ENCODE measurements at places on chromosomes 11 and 22.

DNA sequence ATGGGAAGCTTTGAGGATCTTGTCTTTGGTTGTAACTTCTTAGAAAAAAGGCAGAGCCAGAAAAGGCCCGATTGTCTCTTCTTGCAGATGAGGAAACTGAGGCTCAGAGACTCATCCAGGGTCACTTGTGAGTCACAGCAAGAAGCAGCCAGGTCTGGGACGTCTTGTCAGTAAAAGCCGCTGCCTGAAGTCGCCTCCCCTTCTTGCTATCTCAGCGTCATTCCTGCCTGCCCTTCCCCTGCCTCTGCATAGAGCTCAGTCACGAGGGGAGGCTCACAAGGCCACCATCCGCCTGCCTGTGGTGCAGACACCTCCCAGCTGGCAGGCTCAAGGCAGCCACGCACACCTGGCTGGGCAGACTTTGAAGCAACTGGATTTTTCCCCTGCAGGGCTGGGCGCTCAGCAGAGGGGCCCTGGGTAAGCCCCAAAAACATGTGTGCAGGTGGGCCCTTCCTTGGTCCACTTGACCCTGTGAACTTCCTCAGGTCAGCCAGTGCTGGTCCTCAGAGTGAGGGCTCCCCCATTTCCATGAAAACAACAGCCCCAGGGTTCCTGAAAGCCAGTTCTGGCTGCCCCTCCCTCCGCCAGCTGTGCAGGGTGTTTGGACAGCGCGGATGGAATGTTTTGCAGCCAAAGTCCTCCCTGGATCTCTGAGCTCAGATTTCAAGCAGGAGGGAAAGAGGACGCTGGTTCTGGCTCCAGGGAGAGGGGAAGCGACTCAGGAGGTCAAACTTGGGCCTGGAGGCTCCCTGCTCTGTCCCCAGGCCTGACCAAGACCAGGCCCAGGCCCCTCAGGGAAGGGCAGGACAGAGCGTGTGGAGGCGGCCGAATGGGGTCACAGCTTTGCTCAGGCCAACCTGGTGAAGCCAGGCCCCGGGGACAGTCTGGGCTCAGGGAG lies 6.0 kb upstream of the RAB3IL1 start:
- DNase-seq: no peak

- DNase-seq: no peak
Observed at GRCh38 chr11:134746609-134747008, 334.6 kb upstream of the B3GAT1 start.

GRCh38 chr11:102615894-102616432 lies 9.2 kb downstream of the MMP20 start:
- DNase-seq: no peak

DNA sequence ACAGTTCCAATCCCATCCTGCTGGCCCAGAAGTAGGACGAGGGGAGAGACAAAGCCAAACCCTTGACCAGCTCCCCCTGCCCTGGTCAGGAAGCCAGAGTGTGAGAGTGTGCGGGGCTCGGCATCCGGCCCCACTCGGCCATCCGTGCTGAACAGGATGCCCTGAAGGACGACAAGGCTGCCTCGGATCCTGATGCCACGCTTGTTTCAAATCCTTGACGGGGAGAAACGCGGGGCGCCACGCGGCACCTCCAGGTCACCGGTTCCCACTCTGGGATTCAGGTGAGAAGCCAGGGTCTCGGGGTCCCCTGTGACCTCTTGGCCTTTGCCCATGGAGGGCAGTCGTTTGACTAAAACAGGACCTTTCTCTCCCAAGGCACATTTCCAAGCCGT lies 167.8 kb downstream of the BRD1 start:
- DNase-seq: no peak

DNA sequence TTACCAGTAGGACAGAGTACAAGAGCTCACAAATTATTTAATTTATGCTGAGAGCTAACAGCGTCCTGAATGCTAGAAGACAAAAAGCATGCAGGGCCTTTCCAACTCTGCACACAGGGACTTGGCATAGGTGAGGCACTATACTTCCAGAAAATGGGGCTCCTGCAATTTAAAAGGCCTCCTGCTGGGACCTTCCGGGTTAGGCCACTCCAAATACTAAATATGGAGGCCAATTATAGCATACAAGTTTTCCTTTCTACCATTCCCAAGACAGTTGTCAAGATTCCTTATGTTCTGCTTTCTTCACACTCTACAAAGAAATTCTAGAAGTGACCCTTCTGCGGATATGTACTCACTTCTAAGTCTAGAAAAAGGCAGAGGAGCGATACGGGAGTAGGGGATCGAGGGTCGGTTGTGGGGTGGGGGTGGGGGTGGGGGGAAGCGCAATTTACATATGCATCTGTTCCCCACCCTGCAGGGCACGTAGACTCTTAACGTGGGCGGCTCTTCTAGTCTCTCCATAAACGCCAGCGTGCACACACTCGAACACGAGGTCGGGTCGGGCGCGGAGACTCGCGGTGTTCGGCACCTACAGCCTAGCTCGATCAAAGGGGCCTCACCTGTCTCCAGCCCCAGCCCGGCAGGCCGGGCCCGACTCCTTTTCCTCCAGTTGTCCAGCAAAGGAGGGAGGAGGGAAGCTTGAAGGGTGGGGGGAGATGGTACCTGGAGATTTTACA lies 728 bp downstream of the DCUN1D5 start:
- DNase-seq: no peak

- DNase-seq: no peak
Observed at GRCh38 chr11:6568191-6568918, 35.1 kb downstream of the RRP8 start.

GRCh38 chr22:32571761-32572160 lies 97.2 kb downstream of the FBXO7 start:
- DNase-seq: no peak

DNA sequence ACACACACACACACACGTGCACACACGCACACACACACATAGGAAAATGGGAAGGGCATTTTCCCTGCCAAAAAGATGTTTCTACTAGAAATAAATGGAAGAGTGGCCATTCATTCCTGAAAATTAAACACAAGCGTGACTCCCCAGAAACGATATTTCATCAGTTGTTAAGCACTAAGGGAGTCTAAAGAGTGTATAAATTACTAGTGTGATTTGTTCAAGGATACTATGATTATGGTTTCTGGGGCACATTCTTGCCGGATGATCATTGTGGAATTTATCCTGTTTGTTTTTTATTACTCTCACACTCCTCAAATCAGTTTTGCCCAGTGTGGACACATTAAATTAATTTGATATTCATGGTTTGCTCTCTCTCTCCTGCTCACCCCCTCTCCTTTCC lies 16.4 kb upstream of the AMOTL1 start:
- no peak for DNase-seq

DNA sequence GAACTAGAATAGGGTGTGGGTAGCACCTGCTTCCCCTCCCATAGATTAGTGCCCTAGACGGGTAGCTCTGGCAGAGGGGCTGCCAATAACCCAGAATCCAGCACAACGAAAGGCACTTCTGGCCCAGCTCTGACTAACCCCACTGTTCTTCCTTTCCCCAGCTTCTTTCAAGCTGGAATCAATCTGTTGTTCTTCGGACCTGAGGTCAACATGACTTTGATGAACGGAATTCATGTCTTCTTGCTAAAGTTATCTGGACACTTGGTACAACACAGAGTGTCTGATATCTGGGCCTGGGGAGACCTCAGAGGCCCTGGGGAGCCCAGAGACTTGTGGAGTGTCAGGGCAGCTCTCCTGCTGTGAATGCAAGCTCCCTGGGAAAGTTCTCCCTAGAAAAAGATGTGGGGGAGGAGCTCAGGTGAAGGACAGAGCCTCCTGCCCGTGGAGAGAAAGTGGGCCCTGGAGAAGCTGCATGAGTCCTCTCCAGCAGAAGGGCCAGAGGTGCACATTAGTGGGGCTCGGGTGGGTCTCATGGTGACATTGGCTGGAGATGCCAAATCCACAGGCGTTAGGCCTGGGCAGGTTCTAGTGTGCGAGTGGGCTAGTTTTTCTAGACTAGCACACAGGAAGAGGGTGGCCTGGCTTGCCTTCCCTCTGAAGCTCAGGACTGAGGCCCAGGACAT lies 6.3 kb downstream of the KCNJ11 start:
- DNase-seq: no peak

DNA sequence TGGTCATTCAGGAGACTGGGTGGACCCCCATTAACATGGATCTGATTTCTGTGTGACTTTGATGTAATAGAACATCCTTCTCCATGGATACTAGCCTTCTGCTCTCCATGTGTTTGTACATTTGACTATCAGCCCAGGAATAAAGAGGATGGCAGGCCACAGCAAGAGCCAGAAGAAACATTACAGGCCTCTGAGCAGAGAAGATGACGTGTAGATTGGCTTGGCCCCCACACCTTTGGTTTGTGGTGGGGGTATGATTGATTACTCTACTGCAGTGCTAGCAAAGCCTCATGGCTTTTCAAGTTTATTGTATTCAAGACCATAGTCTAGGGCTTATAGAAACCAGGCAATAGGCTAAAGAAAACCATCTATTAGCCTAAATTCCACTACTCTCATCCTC lies 77.0 kb downstream of the GRAMD1B start:
- DNase-seq: no peak

- DNase-seq: no peak
Observed at GRCh38 chr11:27174021-27174420, 133.4 kb downstream of the BBOX1 start.

DNA sequence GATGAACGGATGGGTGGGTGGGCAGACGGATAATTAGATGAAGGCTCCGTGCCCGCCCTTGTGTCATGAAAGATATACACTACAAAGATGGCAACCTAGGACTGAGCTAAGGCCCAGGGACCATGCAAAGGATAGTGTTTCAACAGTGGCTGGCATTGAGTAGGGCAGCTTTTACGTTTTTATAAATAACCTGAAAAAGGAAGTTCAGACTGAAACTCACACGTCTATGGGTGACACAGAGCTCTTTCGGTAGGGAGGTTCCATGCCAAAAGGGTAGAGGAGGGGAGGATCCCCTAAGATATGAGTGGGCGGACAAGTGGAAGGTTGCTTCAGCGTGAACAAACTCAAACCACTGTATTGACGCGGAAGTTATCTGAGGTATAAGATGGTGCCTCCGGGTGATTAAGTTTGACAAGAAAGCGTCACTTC lies 90.5 kb downstream of the UBASH3B start:
- no peak for DNase-seq

DNA sequence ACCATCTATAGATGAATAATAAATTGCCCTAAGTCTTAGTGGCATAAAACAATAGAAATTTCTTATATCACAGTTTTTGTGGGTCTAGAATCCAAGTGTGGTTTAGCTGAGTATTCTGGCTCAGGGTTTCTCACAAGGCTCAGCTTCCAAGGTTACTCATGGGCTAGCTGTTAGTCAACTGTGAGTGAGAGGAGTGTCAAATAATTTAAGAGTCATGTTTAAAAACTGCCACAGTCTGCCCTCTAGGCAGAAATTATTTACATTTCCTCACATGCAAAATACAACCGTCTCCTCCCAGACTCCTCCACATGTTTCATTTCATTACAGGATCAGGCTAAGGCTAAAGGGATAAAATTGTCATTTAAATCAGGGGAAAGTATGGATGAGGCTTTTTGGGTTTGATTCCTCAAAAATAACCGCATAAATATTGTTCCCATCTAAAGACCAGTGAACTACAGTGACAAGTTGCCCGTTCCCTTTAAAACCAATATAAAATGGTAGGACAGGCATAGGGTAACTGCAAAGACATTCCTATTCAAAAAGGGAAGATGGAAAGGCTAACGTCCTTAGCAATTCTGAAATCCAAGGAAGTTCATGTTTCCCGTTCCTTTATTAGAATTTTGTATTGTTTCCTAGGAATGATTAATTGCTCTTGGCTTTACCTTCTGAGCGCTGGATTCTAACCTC lies 324.3 kb downstream of the DYNC2H1 start:
- DNase-seq: no peak

DNA sequence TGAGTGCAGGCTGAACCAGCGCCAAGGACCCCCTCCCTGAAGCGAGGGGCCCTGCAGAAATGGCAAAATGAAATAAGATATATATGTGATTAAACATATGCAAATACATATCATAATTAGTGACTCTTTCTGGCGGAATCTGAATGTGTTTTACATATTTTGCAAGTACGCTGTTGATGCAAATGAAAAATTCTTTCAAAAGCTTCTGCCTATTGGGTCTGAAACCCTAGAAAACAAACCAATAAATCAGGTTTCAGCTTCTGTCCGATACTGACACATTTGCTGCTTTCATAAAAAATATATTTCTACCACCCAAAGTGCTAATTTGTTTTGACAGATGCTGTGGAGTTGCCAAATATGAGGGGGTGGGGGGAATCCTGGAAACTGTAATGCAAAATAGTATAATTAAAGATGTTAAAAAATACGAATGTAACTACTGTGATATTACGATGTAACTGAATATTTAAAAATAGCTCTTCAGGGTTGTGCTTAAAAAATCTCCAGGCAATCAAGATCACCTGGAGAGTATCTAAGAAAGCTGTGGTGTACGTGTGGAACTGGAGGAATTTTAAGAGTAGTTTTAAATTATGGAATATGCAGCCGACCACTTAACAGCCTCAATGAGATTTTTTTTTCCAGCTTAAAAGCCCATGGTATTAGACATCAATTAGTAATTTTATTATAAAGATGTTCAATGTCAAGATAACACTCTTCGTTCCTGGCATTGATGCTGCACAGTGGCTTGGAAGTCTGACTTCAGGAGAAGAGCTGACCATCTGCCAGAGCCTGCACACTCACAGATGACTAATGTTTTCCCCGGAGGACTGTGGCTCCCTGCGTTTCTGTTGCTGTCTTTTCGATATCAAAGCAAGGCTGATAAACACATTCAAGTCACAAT lies 122.2 kb upstream of the RCN1 start:
- no peak for DNase-seq

- DNase-seq: no peak
Observed at GRCh38 chr11:19084661-19085315, 24.3 kb upstream of the MRGPRX2 start.

DNA sequence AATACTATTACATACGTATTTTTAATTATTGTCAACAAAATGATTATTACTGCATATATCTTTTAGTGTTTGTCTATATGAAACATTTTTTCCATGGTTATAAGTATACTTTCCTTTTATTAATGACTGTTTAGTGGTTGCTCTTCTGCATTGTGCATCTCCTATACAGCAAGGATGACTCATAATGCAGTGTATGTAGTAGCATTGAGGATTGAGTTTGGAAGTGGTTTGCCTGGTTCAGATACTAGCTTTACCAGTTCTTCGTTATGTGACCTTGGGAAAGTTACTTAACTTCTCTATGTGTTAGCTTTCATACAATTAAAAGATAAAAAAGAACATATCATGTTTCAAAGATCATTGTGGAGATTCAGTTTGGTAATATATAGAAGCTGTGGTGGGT lies 44.1 kb downstream of the CHORDC1 start:
- DNase-seq: no peak

DNA sequence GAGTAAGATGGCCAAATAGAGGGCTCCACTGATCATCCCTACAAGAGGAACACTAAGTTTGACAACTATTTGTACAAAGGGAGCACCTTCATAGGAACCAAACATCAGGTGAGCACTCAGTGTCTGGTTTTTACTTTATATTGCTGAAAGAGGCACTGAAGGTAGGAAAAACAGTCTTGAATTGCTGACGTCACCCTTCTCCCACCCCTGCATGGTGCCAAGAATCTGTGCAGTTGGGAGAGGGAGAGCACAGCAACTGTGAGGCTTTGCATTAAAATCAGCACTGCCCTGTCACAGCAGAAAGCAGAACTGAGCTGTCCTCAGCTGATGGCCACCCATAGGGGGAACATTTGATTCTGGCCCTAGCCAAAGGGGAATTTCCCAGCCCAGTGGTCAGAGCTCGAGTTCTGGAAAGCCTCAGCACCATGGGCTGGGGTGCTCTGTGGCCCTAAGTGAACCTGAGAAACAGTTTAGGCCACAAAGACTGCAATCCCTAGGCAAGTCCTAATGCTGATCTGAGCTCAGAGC lies 37.9 kb downstream of the PIWIL3 start:
- DNase-seq: no peak

Measured in esophagus squamous epithelium (tissue), 5 donors.